ENCODE measurements at places on chromosomes 1 and 21.

GRCh38 chr1:60916199-60916598, 166.2 kb upstream of the NFIA start:
- no peak for DNase-seq

DNA sequence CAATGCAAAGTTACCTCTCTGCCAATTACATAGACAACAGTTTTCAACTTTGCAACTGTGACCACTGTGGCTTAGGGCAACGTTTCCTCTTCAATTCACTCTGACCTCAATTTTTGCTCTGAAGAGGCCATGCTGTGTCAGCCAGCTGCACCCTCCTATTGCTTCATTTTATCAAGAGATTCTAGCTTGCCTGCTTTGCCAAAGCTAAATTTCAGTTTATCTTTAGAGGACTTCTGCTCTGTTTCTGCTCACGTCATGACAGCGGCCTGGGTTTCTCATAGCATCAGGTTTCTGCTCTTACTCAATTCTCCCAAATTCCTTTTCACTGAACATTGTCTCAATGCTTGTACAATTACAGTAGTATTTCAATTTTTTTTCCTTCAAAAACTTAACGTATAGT, 154.6 kb downstream of the PLA2G4A start:
- DNase-seq, result no peak

DNA sequence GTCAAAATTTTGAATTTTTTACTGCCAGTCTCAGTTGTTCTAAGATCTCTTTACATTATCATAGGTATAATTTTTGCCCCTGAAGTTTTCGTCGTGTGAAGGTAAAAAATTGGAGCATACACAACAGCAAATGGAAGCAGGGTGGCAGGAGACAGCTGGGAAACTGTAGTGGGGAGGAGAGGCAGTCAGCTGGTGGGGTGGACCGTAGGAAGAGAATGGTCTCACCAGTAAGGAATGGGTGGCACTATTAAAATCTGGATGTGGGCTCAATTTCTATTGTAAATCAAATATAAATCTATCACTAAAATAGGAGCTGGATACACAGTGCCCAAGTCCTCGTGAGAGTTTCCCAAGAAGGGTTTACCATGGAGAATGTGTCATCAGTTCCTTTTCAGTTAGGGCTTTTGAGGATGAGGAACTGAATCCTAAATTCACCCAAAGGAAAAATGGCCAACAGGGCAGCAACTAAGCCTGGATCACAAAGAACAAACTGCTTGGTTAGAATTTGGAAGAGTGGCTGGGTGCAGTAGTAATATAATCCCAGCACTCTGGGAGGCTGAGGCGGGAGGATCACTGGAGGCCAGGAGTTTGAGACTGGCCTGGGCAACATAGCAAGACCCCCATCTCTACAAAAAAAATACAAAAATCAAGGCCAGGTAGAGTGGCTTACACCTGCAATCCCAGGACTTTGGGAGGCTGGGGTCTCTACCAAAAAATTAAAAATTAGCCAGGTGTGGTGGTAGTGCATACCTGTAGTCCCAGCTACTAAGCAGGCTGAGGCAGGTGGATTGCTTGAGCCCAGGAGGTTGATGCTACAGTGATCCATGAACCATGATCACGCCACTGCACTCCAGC, 10.5 kb upstream of the IRF2BP2 start:
- no peak for DNase-seq

DNA sequence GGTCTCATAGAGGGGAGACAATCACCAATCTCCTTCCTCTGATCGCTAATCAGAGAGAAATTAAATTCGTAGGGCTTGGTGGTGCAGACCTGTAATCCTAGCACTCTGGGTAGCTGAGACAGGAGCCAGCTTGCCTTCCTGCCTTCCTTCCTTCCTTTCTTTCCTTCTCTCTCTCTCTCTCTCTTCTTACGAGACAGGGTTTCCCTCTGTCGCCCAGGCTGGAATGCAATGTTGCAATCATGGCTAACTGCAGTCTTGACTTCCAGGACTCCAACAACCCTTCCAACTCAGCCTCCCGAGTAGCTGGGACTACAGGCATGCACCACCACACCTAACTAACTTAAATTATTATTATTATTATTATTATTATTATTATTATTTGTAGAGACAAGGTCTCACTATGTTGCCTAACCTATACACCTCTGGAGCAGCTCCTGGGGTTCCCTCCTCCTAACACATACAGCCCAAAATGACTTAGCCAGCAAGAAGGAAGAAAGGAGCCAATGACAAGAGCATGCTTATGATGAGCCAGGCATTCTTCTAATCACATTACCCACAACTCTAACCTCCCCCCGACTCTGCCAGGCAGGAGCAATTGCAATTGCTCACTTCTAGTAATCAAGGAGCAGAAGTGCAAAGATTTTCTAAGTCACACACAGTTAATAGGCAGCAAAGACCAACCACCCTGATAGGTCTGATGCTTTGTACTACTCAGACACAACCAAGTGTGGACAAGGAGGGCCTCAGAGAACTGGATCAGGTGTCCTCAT, 105.4 kb upstream of the F3 start:
- DNase-seq, result no peak

DNA sequence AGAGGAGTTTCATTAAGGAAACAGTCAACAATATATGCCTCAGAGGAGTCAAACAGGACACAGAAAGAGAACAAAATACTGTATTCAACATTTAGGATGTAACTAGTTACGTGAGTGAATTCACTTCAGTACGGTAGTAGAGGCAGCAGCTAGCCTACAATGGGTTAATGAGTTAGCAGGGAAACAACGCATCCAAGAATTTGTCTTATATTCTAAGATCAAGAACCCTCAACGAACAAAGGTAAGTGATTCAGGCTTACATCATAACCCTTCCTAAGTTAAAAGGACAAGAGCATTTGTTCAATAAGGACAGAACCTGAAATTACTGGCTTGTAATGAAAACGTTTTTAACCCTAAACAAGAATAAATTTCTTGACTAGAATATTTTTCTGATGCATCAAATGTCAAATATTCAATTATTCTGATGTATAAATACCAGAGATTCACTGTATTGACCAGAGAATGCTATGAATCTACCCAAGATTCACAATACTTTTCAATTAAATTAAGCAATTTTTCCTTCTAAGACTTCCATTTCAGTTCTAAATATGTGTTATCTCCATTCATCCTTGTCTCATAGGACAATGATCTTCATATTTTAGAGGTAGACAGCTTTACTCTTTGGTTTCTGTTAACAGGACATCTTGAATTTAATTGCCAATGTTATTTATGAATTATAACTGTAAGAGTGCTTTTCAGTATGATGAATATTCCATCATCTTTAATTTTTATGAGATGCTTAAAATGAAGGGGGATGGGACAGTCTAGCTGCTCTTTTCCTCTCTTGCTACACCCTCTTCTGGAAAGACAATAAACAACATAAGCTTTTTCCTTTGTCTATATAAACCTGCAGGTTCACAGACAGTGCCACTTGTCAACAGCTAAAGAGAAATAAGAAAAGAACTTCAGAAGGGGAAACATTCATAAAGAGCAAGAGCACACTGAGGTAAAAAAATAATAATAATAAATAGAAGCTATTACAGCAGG, 209.5 kb downstream of the SMYD3 start:
- DNase-seq, result no peak

Measured in NCI-H748 treated with DMSO at 0.1 percent for 48 hours (cell line).